NCI-H2029 treated with DMSO at 0.1 percent for 48 hours (cell line): ENCODE measurements at places on chromosomes 3 and 15.

GRCh38 chr15:80932989-80933388 lies 56.6 kb downstream of the MESD start:
- DNase-seq: no peak

GRCh38 chr3:46312991-46313390 lies 40.9 kb upstream of the CCR2 start:
- no peak for DNase-seq

GRCh38 chr3:109910772-109911171 lies 573.4 kb upstream of the DPPA4 start:
- DNase-seq: no peak

DNA sequence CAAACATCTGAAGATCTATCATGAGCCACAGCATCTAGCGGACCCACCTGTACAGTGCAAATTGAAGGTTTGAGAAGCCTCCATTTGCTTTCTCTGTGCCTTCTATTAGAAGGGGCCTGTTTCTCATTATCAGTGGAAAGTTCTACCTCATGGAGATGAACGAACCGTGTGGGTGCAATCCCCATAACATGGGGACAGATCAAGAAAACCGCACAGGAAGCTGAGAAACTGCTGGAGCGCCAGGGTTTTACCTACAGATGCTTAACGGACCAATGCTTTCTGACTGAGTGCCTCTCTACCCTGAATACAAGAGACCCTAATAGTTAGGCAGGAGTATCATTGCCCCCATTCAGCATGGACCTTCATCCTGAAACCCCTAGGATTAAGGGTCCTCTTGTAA lies 53.5 kb downstream of the CYP19A1 start:
- DNase-seq: no peak

DNA sequence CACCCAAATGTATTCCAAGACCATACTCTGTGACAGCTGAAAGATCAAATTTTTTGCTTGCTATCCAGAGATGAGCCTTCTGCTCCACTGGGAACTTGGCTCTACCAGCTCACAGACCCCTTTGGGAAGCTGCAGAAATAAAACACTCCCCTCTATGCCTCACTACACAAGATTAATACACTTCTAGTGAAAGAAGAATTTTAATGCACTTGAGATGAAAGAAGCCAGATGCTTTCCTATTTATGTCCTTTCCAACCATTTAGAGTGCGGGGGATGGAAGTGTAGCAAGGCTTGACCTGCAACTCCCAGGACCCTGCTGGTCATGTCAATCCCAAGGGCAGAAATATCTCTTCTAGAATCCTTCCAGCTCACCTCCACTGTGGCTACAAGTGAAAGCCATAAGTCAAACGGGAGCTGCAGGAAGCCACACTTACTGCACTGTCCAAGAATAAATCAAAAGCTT lies 34.7 kb downstream of the ANXA2 start:
- no peak for DNase-seq

DNA sequence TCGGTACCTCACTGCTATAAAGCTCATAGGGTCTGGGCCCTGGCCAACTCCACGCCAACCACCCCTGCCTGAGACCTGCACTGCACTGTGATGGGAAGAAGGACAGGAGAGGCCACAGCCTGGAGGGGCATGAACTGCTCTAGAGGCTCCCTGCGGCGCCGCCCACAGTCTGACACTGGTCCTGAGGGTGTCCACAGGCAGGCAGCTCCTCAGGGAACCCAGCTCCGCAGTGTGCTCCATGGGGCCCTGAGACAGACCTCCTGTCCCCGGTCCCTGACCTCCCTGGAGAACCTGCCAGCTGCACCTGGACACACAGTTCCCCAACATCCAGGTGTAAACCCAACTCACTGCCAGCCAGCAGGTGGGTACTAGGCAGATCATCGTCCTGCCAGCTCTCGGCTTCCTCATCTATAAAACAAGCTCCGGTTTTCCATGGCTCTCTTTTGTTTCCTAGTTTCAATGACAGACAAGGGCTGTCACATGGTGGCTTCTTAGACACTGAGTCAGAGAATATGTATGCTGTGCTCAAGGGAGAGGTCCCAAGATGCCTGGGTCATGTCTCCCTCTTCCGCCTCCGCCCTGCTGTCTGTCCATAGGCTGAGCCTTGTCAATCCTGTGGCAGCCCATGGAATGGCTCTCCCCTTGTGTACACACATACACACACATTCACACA lies 5.1 kb upstream of the HAPLN3 start:
- no peak for DNase-seq

GRCh38 chr3:55963601-55964000 lies 476.5 kb upstream of the WNT5A start:
- no peak for DNase-seq

DNA sequence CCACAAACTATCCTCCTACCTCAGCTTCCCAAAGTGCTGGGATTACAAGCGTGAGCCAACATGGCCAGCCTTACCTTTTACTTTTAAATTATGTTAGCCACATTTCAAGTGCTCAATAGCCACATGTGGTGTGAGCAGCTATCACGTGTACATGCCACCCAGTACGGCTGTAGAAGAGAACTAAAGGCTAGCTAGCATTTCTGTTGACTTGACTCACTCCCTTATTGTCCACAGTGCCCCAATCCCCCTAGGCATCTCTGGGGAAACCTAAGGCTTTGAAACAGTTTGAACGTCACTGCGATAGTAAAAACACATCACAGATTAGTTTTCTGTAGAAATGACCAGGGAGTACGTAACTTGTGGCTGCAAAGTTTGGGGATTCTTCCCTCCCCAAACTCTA lies 12.0 kb downstream of the C15orf40 start:
- no peak for DNase-seq

GRCh38 chr3:25033407-25034029 lies 394.5 kb upstream of the RARB start:
- DNase-seq: no peak

DNA sequence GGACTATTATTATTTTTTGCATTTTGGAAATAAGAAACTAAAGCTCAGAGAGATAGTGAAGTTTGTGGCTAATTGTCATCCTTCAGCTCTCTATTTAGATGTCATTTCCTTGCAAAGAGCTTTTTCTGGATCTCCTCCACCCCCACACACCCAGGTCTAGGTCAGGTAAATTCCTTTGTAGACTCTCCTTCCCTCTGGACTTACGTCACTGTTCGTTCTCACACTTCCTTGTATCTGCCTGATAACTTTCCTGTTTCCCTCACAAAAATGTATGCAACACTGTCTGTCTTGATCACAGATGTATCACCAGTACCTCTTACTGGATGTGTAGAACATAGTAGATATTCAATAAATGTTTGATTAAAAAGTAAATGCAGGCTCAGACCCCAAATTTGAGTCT lies 6.1 kb upstream of the MB21D2 start:
- no peak for DNase-seq

GRCh38 chr3:133549565-133549964 lies 23.9 kb upstream of the CDV3 start:
- no peak for DNase-seq

DNA sequence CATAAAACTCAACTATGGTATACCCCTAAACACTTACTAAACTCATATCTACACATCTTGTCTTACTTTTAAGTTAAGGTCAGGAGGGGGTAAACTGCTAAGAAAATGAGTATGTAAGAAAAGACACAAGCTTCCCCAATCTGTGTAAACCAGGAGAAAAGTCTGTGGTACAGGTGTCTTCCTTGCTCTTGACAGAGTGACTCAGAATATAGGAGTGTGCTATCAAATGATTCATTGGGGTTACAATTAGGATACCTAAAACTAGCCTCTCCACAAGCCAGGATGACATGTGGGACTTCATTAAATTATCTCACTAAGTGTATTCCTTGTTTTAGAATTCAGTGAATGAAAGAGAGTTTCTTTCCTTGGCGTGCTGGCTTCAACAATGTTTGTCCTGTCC lies 274.8 kb downstream of the BBX start:
- DNase-seq: no peak

- DNase-seq: no peak
Measured at GRCh38 chr3:184351511-184352148, 9.8 kb downstream of the CLCN2 start.

GRCh38 chr3:194274424-194275085 lies 76.6 kb downstream of the CPN2 start:
- DNase-seq: no peak
